ENCODE measurements at places on chromosomes 16 and 17.

DNA sequence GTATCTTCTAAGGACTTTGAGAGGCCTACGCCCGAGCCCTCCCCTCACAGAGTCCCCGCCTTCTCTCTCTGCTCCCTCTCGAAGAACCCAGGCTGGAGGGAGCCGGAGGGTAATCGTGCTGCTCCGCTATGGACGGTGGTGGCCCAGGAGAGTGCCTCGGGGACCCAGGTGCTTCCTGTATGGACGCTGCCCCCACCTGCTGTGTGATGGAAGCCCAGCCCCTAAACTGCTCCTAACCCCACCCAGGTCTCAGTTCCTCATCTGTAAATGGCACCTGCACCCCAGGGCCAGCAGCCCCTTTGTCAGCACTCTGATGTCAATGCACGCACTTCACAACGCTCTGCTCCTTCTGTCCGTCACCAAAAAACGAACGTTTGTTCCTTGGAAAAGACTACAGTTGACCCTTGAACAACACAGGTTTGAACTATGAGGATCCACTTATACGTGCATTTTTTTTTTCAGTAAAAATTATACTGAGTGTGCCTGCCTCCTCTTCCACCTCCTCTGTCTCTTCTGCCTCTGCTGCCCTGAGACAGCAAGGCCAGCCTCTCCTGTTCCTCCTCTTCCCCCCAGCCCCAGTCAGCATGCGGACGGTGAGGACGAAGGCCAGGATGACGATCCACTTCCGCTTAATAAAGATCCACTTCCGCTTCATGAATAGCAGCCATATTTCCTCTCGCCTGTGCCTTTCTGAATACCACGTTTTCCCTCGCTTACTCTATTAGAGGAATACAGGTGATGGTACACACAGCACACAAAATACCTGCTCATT lies 118.3 kb downstream of the BANP start:
- DNase-seq, result no peak

- no peak for DNase-seq
Observed at GRCh38 chr17:74780443-74781238, 4.5 kb upstream of the NAT9 start.

DNA sequence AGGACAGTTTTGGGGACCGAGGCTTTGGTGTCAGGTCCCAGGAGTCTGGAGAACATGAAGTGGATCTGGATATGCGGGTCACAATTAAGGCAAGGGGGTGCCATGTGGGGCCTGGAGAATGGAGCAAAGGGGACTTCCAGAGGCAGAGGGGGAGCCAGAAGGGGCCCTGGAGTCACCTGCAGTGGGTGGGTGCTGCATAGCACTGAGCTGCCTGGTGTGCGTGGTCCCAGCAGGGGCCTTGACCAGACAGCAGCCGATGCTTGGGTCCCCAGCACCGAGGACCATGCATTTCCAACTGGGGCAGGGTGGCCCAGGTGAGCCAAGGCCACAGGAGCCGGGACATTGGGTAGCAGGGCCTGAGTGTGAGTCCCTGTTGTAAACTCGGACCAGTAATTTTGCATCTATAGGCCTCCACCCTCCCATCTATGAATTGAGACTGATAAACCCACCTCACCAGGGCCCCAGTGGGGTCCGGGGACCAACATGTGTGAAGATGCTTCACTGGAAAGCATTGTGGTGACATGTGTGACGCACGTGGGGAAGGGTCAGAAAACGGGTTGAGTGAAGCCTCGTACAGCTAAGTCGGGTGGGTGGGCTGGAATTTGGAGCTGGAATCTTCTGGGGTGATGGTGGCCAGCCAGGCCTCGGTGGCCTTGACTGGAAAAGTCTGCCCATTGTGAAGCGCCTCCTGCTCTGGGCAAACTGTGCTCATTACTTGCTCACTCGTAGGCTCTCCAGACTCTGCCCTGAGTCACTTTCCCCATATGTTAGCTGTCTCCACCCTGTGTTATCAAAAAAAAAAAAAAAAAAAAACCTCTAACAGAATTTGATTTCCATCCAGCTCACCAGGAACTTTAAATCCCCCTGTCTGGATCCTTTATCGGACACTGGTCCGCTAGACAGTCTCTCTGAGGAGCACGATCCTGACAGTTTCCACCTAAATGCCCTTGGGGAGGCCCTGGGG lies 90.5 kb upstream of the ZNF469 start:
- no peak for DNase-seq

- DNase-seq, result no peak
Observed at GRCh38 chr17:4810696-4811290, 3.8 kb downstream of the PLD2 start.

GRCh38 chr16:49287572-49287971 lies 5.9 kb upstream of the CBLN1 start:
- no peak for DNase-seq

- no peak for DNase-seq
Observed at GRCh38 chr16:30619202-30619601, 9.0 kb upstream of the ZNF689 start.

GRCh38 chr16:70735141-70735979 lies 49.5 kb upstream of the MTSS2 start:
- no peak for DNase-seq

- DNase-seq, result no peak
Observed at GRCh38 chr17:10018461-10018891, 113.4 kb upstream of the RCVRN start.

GRCh38 chr17:9726291-9726690 lies 65.1 kb downstream of the DHRS7C start:
- DNase-seq, result no peak

GRCh38 chr17:81539571-81539900 lies 11.4 kb downstream of the FSCN2 start:
- DNase-seq, result no peak

- DNase-seq, result no peak
Observed at GRCh38 chr16:72113616-72113945, 19.9 kb downstream of the DHX38 start.

DNA sequence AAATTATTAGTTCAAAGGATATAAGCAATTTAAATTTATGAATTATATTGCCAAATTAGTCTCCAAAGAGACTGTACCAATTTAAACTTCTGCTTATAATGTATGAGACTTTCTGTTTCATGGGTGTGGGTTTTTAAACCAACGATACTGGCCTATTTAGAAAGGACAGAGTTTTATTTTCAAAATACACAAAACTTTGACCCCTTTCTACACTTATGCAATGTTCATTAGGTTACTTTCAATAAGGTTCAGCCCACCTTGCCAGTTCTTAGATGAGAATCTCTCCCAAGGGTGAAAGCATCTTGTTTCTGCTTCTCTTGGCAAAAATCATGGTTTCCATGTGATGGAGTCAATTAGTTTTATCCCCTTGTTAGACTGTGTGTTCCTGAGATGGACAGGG lies 84.7 kb downstream of the MYO1D start:
- no peak for DNase-seq

- no peak for DNase-seq
Observed at GRCh38 chr17:73510981-73511718, 133.1 kb downstream of the SDK2 start.

DNA sequence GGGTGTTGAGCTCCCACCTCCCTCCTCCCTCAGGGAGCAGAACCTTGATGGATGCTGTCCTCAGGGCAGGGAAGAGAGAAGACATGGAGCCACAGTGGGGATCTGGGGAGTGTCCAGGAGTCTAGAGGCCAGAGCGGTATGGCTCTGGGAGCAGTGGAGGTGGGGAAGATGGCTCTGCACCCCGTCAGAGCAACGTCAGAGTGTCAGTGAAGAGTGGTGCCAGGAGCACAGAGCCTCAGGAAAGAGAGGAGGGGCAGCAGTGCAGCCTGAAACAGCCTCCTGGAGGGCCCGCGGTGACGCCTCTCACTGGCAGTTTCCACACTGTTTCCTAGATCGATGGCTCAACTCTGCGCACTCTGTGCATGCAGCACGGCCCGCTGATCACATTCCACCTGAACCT lies 23.2 kb upstream of the SLC5A11 start:
- no peak for DNase-seq

GRCh38 chr16:49755313-49755620 lies 100.6 kb downstream of the ZNF423 start:
- no peak for DNase-seq

GRCh38 chr16:3576211-3576610 lies 992 bp downstream of the NLRC3 start:
- DNase-seq, result no peak

GRCh38 chr16:80319181-80319580 lies 221.6 kb upstream of the DYNLRB2 start:
- DNase-seq, result no peak

DNA sequence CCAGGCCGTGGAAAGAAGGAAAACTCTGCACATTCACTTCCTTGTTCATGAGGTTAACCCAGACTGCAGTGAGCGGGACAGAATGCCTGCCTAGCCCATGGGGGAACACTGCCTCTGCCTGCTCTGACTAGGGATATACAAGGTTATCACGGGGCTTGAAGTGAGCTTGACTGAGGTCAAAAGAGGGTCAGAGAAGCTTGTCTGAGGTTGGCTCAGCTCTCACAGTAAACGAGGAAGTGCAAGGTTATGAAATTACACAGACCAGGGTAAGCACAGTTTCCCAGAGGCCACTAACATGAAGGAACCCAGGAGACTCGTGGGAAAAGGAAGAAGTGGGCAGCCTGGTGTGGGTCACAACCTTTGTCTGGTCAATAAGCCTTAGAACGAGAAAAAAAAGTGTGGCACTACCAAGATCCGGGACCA lies 28.7 kb downstream of the HIC1 start:
- DNase-seq, result no peak

DNA sequence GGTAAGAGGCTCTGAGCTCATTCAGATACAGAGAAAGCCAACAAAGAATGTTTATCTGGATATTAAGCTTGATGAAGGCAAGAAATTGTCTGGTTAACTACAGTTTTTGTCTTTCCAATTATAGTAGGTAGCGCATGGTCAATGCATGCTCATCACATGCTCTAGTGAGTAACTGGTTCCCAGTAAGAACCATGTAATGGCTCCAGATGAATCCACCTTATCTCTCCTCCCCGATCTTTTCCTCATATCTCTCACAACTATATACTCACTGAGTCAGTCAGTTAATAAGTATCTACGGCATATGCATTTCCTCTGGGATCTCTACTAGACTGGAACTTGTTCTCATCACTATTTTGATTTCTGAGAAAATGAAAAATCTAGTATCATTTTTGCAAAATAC lies 340.7 kb upstream of the DYNLRB2 start:
- no peak for DNase-seq

- DNase-seq, result peak; percentile 56
Observed at GRCh38 chr16:21301168-21301894, 23.2 kb upstream of the CRYM start.

DNA sequence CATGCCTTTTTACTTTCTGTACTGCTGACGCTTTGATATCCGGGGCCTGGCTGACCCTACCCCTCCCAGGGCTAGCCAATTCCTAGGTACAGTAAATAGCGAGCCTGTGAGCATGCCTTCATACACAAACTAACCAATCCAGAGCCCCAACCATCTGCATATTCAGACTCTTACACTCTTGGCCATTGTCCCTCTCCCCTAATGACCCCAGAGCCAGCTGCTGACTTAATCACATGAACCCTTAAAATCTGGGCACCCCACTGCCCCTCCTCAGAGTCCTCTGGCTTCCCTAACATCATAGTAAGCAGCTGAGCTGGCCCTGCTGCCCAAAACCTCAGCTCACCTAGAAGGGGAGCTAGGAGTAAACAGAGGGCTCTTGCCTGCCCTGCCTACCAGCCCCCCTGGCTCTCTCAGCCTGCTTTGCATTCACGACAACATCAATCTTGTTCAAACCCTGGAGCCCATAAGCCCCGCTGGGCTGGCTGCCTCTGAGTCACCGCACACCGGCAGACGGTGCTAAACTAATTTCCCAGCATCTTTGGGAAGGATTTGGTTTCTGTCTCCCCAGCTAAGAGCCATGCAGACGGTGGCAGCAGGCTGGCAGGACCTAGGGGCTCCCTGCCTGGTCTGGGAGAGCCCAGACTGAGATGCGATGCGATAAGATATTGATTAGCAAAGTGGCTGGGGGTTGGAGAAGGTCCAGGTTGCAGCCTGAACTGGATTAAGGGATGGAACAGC lies 63.2 kb downstream of the CLEC19A start:
- DNase-seq, result no peak

GRCh38 chr17:39652587-39653315 lies 12.4 kb upstream of the TCAP start:
- no peak for DNase-seq

DNA sequence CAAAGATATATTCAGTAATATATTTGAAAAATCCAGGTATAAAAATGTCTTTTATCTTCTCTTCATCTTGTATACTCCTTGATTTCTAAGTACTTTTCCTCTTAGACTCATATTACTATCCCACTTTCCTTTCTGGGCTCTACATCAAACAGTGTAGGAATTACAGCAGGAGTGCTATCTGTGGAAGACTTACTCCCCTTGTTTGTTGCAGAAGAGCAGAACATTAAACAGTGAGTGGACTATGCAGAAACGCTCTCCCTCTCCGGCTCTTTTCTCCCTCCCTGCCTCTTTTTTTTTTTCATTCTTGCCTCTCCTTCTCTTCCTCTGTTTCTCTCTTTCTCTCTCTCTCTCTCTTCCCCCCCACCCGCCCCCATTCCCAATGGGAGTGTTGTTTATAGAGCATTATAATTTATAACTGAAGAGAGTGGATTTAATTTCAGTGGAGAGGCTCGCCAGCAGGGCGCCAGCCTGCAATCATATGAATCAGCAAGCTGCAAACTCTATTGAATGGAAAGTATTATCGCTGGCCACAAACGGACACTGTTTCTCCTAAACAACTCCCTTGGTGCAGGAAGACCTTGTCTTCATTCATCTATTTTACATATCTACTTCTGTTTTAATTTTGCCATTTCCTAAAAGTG lies 242.3 kb upstream of the TBX2 start:
- DNase-seq, result peak; percentile 88

- no peak for DNase-seq
Observed at GRCh38 chr17:6714315-6714874, 1.2 kb upstream of the SLC13A5 start.

DNA sequence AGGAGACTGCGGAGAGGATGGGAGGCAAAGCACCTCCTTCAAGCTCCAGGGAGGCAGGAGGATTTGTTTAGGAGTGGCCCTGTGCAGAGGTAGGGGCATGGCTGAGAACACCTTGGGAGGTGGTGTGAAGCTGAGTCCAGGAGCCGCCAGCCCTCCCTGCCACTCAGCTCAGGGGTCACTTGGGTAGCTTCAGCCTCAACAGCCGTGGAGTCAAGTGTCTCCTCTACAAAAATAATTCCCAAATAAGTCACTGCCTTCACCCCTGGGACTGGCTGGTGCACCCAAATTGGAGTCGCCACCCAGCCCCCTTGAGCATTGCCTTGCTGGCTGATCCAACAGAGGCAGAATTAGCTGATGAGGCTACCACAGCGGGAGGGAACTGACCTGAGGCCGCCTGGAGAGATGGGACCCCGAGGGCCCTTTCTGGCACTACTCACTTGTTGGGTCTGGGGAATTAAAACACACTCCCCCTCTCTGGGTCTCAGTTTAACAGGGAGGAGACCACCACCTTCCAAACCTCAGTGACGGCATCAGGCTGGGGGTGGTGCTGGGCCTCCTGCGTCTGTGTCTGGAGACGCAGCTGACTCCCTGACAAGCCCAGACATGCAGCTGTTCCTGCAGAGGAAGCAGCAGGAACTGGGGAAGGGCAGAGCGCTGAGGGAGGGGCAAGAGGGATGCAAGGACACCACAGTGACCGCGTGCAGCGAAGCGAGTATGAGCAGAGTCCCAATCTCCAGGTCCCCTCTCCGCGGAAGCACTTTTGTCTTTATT lies 87.9 kb upstream of the TOB1 start:
- DNase-seq, result peak; percentile 77

All from NCI-H1105 treated with DMSO at 0.1 percent for 48 hours (cell line).